Glutamatergic neuron (in vitro differentiated cells): ENCODE measurements at places on chromosomes 6 and 20. TPM values are rescaled to one million over a fixed set of nuclear protein-coding genes. Genes with fewer than 3 reads are reported as not detected.

DNA sequence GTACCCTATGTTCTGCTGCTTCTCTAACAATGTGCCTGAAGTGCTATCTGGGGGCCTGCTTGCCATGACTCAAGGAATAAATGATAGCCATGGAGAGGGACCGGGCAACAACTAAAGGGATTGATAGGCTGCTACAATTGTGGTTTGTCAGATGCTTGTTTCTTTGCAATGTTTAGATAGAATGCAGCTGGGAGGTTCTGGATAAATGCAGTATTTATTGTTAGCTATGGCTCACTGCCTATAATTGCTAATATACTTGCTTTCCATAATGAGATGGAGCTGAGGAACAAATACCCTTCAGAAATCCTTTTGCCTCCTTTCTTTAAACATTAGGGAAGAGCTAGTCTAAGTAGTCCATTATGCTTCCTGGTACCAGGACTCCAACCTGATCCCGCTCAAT lies 575.2 kb upstream of the SYNCRIP start:
- no peak for DNase-seq
- H3K36me3 ChIP-seq: no peaks in the 10 kb centered on the region
- no peaks in the 10 kb centered on the region for H3K4me1 ChIP-seq
- no peak overlapping the region for H3K27ac ChIP-seq
- H3K27me3 ChIP-seq: no peaks in the 10 kb centered on the region
- H3K4me3 ChIP-seq: no peak overlapping the region

DNA sequence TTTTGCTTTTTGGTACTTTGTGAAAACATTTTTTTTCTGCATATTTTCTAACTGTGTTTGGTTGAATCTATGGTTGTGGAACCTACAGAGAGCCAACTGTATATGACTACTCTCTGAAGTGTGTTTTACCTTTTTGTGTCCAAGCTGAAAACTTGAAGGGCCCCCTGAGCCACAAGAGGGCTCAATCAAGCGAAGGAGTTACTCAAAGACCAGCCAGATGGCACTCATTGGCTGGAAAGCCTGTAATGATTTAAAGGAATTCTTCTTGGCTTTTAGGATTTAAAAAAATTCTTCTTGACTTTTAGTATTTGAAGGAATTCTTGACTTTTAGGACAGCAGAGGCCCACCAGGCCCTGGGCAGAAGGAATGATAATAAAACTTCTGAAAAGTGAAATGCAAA lies 27.0 kb upstream of the ECI2 start:
- H3K27me3 ChIP-seq: no peaks in the 10 kb centered on the region
- H3K4me3 ChIP-seq: no peak overlapping the region
- no peak overlapping the region for H3K27ac ChIP-seq
- no peaks in the 10 kb centered on the region for H3K36me3 ChIP-seq
- peaks cover 11% of the 10 kb centered on the region for H3K4me1 ChIP-seq

GRCh38 chr6:144094731-144095133 lies 641 bp downstream of the SF3B5 start:
- peak overlapping the region; percentile 97 for H3K4me3 ChIP-seq
- no peak for DNase-seq
- no peak overlapping the region for H3K27ac ChIP-seq
- peaks cover 7% of the 10 kb centered on the region for H3K4me1 ChIP-seq
- no peaks in the 10 kb centered on the region for H3K36me3 ChIP-seq

DNA sequence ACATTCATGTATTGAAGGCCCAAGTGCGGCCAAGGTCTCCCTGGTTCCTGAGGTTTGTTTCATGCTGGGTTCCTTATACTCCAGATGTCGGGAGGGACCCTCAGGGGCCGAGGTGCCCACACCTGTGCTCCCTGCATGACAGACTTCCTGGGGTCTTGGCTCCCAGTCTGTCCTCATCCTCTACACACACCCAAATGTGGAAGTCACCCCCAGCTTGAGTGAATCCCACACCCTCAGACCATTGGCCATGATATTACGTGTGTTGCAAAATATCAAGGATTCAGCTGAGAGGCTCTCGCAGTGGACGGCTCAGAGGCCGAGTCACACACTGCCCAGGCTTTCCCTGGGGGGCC lies 82.2 kb upstream of the DUSP22 start:
- H3K36me3 ChIP-seq: peaks cover 12% of the 10 kb centered on the region
- no peak overlapping the region for H3K4me3 ChIP-seq
- H3K4me1 ChIP-seq: peaks cover 1% of the 10 kb centered on the region
- H3K27me3 ChIP-seq: peaks cover 2% of the 10 kb centered on the region
- DNase-seq: no peak
- H3K27ac ChIP-seq: no peak overlapping the region

DNA sequence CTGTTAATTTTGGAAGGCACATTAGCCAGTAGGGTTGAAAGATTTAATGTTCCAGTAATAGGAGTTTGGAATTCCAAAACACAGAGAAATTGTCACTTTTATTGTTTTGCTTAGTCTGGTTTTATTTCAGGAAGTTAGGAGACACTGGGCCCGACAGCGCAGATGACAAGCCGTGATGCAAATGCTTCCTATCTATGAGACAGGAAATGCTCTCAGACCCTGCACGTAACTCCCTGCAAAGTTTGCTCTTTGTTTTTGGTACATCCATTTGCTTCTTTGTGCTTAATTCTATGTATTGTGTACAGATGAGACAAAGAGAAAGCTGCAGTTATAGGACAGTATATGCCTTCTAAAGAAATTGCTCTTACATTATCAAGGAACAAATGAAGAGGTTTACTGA lies 201.6 kb upstream of the SGK1 start:
- no peaks in the 10 kb centered on the region for H3K36me3 ChIP-seq
- H3K27ac ChIP-seq: no peak overlapping the region
- no peak for DNase-seq
- no peaks in the 10 kb centered on the region for H3K27me3 ChIP-seq
- peaks cover 6% of the 10 kb centered on the region for H3K4me1 ChIP-seq

DNA sequence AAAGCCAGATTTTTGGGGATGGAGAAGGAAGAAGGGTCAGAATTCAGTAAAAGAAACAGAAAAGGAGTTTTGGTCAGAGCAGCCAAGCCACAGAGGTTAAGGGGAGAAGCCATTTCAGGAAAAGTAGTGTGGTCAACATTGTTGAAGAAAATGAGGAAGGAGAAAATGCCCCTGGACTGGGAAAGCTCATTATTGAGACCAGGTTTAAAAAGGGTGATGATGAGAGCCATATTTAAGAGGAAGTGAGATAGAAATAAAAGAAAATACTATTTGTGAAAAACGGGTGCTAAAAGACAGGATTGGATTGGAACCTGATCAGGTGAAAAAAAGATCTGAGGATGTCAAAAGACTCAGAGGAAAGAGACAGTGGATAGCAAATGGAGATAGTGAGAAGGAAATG lies 75.8 kb downstream of the CEP162 start:
- H3K27me3 ChIP-seq: peaks cover 2% of the 10 kb centered on the region
- H3K27ac ChIP-seq: peak overlapping the region; percentile 94
- no peak overlapping the region for H3K4me3 ChIP-seq
- H3K4me1 ChIP-seq: peaks cover 27% of the 10 kb centered on the region
- no peaks in the 10 kb centered on the region for H3K36me3 ChIP-seq
- no peak for DNase-seq

GRCh38 chr6:132695773-132696172 lies 18.1 kb downstream of the VNN1 start:
- no peak overlapping the region for H3K27ac ChIP-seq
- H3K4me3 ChIP-seq: no peak overlapping the region
- peaks cover 9% of the 10 kb centered on the region for H3K36me3 ChIP-seq

GRCh38 chr6:113594726-113595125 lies 262.4 kb upstream of the MARCKS start:
- H3K4me1 ChIP-seq: peaks cover 18% of the 10 kb centered on the region
- H3K27ac ChIP-seq: no peak overlapping the region
- no peaks in the 10 kb centered on the region for H3K36me3 ChIP-seq
- no peak for DNase-seq
- peaks cover 2% of the 10 kb centered on the region for H3K27me3 ChIP-seq
- no peak overlapping the region for H3K4me3 ChIP-seq

GRCh38 chr6:62891065-62891647 lies 320.1 kb upstream of the FKBP1C start:
- DNase-seq: no peak
- no peak overlapping the region for H3K4me3 ChIP-seq
- no peak overlapping the region for H3K27ac ChIP-seq
- H3K36me3 ChIP-seq: no peaks in the 10 kb centered on the region

- peaks cover 3% of the 10 kb centered on the region for H3K27me3 ChIP-seq
- no peak for DNase-seq
- H3K4me1 ChIP-seq: peaks cover 2% of the 10 kb centered on the region
- H3K27ac ChIP-seq: no peak overlapping the region
- H3K4me3 ChIP-seq: no peak overlapping the region
Measured at GRCh38 chr6:83247471-83247870, 54.3 kb downstream of the RWDD2A start.

GRCh38 chr6:25883991-25884390 lies 9.9 kb upstream of the SLC17A3 start:
- peaks cover 4% of the 10 kb centered on the region for H3K27me3 ChIP-seq
- no peak overlapping the region for H3K4me3 ChIP-seq
- H3K27ac ChIP-seq: no peak overlapping the region
- no peak for DNase-seq

DNA sequence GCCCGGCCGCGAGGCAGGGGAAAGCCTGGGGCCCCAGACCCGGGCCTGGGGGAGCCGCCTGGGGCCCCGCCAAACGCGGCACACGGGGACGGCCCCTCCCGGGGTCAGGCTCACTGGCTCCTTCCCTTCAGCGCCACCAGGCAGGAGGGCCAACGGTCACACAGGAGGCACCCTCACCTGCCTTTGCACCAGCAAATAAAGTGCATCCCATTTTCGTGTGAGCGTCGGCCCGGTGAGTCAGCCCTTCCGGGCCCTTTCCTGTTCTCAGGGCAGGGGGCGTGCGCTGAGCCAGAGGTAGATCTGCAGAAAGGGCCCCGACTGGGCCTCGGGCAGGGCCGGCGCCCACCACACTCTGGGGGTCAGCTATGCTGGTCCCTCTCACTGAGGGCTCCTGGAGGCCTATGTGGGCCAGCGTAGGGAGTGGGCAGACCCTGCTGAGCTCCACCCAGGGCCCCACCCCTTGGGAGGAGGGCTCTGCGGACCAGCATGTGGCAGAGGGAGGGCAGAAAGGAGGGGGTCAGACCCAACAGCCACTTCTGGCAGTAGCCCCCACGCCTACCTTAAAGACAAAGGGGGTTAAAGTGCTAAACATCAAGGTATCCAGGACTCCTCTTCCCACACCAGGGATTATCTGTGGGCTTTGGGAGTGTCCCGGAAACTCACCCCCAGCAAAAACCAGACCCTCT lies 931 bp upstream of the UCKL1 start:
- H3K27me3 ChIP-seq: peaks cover 2% of the 10 kb centered on the region
- H3K4me3 ChIP-seq: peak overlapping the region; percentile 81
- H3K27ac ChIP-seq: peak overlapping the region; percentile 70
- H3K36me3 ChIP-seq: no peaks in the 10 kb centered on the region
- peaks cover 7% of the 10 kb centered on the region for H3K4me1 ChIP-seq

PNPLA1 gene
- not detected for total RNA-seq

AAR2 gene
- total RNA-seq: 19.0 TPM

OXT gene
- not detected for total RNA-seq

CRISP3 gene
- total RNA-seq: not detected

IYD gene
- not detected for total RNA-seq

SLC24A3 gene
- total RNA-seq: 9.7 TPM
